Erythroblast (primary cell): ENCODE measurements at places on chromosomes 5 and 9.

DNA sequence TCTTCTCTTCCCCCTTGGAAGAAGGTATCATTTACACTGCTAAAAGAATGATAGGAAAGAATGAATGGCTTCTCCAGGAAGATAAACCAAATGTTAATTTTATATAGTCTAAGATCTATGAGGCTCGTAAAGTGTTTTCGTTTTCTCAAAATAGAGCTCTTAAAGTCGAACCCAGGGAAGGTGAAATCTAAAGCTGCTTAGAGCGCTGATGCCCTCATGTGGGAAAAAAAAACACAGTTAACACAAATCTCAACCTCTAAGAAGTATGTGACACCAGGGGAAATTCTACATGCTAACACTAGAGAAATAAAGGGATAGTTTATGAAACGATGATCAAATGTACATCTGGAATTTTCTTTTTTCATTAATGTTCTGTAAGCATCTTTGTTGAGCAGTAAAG is 257.9 kb downstream of the RASEF start:
- DNase-seq, result no peak

GRCh38 chr5:3546028-3546427 is 49.6 kb upstream of the IRX1 start:
- DNase-seq, result no peak

- DNase-seq, result no peak
Observed at GRCh38 chr5:75300084-75300483, 36.9 kb upstream of the HMGCR start.

GRCh38 chr5:154047324-154047723 is 8.6 kb downstream of the MFAP3 start:
- no peak for DNase-seq

GRCh38 chr5:96052374-96052773 is 90.7 kb upstream of the ELL2 start:
- no peak for DNase-seq

GRCh38 chr5:163565492-163565891 is 60.1 kb downstream of the MAT2B start:
- DNase-seq, result no peak

GRCh38 chr9:16345902-16346301 is 524.6 kb downstream of the BNC2 start:
- no peak for DNase-seq

DNA sequence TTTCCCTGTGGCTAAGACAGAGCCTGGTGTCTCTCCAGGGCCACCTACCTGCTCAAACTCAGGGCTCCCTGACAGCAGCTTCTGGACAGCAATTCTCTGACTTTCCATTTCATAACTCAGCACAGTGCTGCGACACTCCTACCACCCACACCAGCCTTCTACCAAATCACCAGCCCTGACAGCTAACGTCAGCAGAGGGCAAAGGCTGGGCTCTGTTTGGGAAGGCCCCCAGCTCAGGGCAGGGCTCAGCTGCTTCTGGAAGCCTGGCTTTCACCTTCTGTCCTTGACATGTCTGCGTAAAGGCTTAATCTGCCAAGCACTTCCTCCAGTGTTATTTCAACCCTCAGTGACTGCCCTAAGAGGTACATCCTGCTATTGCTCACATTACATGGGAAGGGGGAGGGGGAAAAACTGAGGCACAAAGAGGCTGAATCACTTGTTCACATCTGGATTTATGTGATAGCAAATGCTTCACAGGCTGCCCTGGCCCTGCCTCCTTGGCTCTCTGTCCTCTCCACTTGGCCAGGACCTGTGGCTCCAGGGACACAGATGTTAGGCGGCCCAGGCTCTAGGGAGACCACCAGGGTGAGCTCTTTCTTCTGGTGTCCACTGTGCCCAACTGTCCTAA is 102.5 kb upstream of the PANK3 start:
- DNase-seq, result no peak

DNA sequence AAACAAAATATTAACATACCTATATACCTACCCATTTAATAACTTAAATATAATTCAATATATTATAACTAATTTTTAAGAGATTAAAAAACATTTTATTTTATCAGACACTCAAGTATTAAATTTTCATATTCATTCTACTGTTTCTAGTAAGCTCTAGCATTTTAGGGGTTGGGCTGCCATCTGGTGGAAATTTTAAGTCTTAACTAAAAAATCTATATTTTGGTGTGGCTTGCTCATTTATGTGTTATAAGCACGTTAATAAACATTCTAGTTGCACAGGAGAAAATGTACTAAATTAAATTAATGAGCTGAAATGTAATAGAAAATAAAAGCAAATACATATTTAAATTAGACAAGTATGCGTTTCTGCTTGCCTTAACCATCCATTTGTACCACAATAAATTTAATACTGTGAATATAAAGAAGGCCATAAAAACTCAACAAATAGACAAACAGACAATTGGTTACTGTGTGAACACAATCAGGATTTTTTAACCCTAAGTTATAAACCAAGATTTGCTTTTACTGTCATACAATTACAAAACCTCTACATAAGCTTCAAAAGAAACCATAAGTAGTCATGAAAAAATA is 1728.3 kb upstream of the CDH9 start:
- peak; percentile 55 for DNase-seq

DNA sequence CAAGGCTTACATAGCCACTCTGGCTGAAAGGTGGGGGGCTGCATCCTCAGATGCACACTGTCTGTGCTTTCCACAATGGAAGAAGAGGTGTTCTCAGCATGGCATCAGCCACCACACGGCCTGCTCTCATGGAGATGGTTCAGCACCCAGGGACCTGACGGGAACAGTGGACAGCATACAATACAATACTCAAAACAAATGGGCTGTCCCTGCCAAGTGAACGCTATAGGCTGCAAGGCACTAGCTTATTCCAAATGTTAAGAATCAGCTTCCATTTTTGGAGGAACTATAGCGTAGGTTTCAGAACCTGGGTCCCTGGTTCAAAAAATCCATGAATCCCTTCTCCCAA is 77.2 kb downstream of the ZNF608 start:
- DNase-seq, result no peak

- DNase-seq, result peak; percentile 17
Observed at GRCh38 chr9:107246259-107247254, 36.5 kb upstream of the RAD23B start.

- no peak for DNase-seq
Observed at GRCh38 chr9:131670247-131671132, 69.4 kb downstream of the RAPGEF1 start.

DNA sequence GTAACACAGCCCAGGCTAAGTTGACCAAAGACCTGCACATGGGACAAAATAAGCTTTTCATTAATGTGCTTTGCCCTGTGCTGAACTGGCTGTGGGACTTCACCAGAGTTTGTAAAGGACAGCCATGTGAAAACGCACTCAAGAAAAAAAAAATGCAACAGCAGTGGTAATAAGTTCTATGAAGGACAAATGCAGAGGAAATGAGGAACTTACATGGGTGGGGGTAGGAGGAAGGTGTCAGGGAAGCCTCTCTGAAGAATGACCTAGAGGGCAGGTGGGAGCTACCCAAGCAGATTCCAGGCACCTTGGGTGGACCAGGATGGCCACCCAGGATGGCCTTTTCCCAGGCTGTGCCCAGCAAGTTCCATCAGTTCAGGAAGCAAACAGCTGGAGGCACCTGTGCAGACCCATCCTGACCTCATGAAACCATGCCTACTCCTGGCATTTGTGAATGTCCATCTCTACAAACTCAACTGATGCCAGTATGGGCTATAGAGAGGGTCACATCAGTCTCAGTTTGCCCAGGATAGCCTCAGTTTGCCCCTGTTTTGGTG is 6.7 kb upstream of the PHF2 start:
- no peak for DNase-seq

DNA sequence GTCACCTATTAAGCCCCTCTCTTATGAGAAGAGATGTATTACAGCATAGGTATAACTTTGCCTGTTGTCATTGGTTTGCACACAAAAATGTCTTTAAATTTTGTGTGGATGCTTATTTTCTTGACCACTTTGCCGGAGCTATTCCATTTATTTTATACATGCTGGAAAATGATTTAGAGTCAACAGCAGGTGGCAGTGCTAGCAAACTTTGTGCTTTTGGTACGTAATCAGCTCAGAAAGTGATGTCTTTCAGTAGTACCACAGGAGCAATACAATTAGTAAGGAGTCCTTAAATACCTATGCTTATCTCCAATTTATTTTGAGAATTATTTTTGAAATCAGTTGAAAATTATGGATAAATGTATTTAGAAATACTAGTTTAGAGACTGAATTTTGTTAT is 19.8 kb upstream of the NUDT12 start:
- DNase-seq, result peak; percentile 33

DNA sequence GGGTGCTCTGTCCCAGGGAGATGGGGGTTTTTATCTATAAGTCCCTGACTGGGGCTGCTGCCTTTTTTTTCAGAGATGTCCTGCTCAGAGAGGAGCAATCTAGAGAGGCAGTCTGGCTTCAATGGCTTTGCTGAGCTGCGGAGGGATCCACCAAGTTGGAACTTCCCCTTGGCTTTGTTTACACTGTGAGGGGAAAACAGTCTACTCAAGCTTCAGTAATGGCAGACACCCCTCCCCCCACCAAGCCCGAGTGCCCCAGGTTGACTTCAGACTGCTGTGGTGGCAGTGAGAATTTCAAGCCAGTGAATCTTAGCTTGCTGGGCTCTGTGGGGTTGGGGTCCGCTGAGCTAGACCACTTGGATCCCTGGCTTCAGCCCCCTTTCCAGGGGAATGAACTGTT is 375.8 kb downstream of the RAB3C start:
- no peak for DNase-seq

DNA sequence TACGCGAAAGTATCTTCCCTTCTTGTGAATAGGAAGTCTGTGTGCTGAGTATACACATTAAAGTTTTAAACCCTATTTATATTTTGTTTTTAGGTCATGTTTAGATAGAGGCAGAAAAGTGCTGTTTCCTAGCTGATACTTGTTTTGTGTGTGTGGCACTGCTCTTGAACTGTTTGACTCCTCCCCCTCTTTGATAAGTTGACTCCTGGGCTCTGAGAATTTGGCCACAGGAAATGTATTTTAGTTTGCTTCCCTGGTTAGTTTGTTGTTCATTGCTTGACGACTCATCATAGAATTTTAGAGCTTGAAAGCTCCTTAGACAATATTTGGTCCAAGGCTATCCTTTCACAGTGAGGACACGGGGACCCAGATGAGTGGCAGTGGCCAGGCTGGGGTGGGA is 2.0 kb upstream of the CDC14B start:
- DNase-seq, result peak; percentile 25

- no peak for DNase-seq
Observed at GRCh38 chr5:28156981-28157380, 1118.6 kb upstream of the CDH9 start.

- DNase-seq, result no peak
Observed at GRCh38 chr5:137582218-137582617, 83.1 kb upstream of the SPOCK1 start.

- no peak for DNase-seq
Observed at GRCh38 chr9:130089141-130089540, 35.4 kb downstream of the GPR107 start.

GRCh38 chr5:33059081-33059480 is 348.0 kb downstream of the NPR3 start:
- no peak for DNase-seq

DNA sequence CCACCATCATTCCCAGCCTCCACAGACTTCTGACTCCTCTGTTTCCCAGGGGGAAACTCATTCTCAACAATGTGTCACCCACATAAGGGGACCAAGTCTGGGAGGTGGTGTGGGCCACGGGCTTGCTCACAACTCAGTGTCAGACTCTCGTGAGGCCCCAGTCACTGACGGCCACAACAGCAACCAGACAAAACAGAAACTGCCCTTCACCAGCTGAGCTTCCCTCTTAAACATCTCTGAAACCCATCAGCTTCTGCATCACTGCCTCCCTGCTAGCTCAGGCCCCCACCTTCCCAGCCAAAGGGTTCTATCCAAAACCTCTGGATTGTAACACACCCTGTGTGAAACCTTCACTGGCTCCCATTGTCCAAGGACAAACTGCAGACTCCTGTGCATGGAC is 273.4 kb downstream of the CDK5RAP2 start:
- DNase-seq, result no peak

GRCh38 chr5:165031371-165031770 is 1526.0 kb downstream of the MAT2B start:
- no peak for DNase-seq

DNA sequence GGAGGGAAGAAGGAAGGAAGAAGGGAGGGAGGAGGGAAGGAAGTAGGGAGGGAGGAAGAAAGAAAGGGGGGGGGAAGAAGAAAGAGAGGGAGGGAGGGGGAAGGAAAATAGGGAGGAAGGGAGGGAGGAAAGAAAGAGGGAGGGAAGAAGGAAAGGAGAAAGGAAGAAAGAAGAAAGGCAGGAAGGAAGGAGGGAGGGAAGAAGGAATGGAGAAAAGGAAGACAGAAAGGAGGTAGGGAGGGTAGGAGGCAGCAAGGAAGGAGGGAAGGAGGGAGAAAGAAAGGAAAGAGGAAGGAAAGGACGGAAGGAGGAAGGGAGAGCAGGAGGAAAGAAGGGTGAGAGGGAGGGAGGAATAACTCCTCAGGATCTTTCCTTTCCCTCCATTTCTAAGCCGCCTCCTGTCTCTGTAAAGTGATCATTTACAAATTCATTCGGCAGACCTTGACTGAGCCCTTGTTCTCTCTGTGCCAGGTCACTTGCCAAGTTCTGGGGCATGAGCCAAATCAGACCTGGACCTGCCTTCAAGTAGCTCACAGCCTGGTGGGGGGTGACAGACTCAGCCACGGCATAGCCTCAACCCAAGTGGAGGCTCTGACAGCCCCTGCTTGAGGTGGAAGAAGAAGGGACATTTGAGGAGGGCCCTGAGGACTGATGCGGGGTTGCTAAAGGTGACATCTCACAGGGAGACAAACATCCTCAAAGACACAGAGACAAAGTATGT is 69.0 kb upstream of the HRH2 start:
- no peak for DNase-seq

DNA sequence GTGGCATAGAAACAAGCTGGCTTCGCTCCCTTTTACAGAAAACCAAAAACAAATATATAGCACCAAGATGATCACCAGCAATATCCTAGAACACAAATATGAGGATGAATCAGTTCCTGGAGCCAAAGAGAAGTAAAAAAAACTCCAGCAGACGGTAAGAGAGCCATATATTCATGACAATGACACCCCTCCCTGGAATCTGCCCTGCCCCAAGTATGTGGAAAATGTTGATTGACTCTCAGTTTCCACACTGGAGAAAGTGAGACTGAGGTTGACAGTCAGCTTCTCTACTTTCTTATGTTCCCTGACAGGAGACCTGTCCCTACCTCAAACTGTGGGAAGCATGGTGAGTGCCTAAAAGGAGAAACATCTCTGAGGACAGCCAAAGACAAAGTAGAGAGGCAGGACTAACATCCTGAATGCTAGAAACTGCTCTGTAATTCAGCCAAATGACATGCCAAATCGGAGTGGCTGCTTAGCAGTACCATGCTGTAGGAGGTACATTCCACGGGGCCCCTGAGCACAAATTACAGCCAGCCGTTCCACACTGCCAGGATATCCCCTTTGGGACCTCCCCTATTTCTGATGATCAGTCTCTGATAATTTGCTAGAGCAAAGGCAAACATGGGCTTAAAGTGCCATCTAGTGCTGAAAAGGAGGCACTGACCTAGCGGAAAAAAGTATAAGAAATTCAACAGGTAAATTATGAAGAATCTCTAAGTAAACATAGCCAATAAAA is 424.0 kb upstream of the RGMB start:
- peak; percentile 1 for DNase-seq

- no peak for DNase-seq
Observed at GRCh38 chr5:97042996-97043395, 99.4 kb downstream of the LIX1 start.

- no peak for DNase-seq
Observed at GRCh38 chr5:67092535-67092934, 104.1 kb downstream of the CD180 start.
